ENCODE measurements at places on chromosomes 2 and 18. TPM values are rescaled to one million over a fixed set of nuclear protein-coding genes. Genes with fewer than 3 reads are reported as not detected.

DNA sequence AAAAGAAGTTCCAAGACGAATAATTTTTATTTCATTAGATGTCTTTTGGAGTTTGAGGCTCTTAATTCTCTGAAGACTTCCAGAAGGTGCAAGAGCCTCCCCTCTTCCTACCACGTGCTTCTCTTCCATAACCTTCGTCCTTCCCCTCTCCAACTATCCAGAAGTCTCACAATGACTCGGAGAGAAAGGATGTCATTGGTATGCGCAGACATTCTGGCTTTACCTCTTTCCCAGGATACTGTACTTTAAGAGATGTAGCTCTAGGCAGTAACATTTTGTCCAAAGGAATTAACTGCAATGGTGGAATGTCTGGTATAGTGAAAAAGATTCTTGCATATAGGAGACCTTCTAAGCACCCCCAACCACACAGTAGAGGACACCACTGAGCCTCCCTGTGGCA is 249.0 kb upstream of the OSR1 start:
- H3K4me3 ChIP-seq: no peak overlapping the region
- H3K4me1 ChIP-seq: no peaks in the 10 kb centered on the region
- H3K36me3 ChIP-seq: no peaks in the 10 kb centered on the region
- H3K27ac ChIP-seq: no peak overlapping the region

DNA sequence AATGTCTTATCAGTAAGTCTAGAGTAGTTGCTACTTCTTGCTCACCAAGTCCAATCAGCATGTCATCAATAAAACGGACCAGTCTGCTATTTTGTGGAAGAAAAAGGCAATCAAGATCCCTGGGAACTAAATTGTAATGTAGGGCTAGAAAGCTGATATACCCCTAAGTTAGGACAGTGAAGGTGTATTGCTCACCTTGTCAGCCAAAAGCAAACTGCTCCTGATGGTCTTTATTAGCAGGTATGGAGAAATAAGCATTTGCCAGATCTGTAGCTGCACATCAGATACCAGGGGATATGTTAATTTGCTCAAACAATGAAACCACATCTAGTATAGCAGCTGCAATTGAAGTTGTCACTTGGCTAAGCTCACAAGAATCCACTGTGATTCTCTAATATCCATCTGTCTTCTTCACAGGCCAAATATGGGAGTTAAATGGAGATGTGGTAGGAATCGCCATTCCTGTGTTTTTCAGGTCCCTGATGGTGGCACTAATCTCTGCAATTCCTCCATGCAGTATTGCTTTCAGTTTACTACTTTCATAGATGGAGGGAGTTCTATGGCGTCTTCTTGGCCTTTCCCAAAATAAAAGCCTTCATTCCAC is 75.0 kb downstream of the TMEM237 start:
- H3K27me3 ChIP-seq: peaks cover 2% of the 10 kb centered on the region
- H3K4me3 ChIP-seq: no peak overlapping the region

DNA sequence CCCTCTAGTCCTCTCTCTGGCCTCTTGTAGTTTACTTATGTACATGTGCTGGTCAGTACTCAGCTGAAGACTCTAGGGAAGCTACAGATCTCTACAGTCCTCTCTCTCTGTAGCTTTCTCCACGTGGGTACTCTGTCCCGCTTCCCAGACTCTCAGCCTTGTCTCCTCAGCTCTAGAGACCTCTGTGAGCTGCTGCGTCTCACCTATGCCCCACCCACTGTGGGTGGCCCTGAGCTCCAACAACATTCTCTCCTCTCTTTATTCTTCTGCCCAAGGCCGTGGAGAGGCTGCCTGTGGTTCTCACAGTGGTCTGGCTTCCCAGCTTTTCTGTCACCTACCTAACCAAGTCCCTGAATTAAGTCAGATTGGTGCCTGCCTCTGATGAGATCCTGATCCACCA is 33.4 kb downstream of the MFSD6 start:
- H3K27me3 ChIP-seq: no peaks in the 10 kb centered on the region
- no peak overlapping the region for H3K27ac ChIP-seq
- H3K4me3 ChIP-seq: no peak overlapping the region

GRCh38 chr18:2508678-2509077 is 62.6 kb downstream of the METTL4 start:
- H3K36me3 ChIP-seq: no peaks in the 10 kb centered on the region
- no peak overlapping the region for H3K27ac ChIP-seq
- no peak overlapping the region for H3K4me3 ChIP-seq
- no peak for DNase-seq

DNA sequence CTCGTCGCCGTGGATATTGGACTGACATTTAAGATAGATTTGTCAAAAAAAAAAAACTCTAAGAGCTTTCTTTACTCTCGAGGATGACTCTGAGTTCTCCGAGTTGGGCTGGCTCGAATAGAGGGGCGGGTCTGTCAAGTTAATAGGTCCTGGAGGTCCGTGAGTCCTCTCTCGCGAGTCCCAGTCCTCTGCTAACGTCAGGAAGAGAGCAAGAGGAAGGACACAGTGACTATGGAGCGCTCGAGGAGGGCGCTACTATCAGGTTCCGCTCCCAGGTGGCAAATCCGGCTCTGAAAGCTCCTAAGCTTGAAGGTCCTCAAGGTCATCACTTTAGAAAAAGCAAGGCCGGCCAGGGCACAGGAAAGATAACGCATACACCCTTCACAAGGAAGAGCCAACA is 404 bp upstream of the AKAIN1 start:
- peaks cover 37% of the 10 kb centered on the region for H3K4me1 ChIP-seq
- no peaks in the 10 kb centered on the region for H3K36me3 ChIP-seq
- H3K27ac ChIP-seq: peak overlapping the region; percentile 87
- H3K4me3 ChIP-seq: peak overlapping the region; percentile 98

The SERPINB13 gene
- not detected for total RNA-seq

- peaks cover 15% of the 10 kb centered on the region for H3K4me1 ChIP-seq
- peak within 1 kb of the TSS; percentile 81 for H3K4me3 ChIP-seq
- no peaks in the 10 kb centered on the region for H3K36me3 ChIP-seq
- peaks cover 12% of the 10 kb centered on the region for H3K27me3 ChIP-seq
- DNase-seq: peak; percentile 85
- H3K27ac ChIP-seq: no peak within 1 kb of the TSS
These were observed at the start of gene GALNT14 for GRCh38 chr2:31138037-31138962. Gene GALNT14, minus strand, starts transcription at chr2:31138440. Its CDS starts 354 bp downstream, at chr2:31138086.

GRCh38 chr18:22711192-22711685 is 221.9 kb upstream of the RBBP8 start:
- no peak overlapping the region for H3K27ac ChIP-seq
- H3K36me3 ChIP-seq: no peaks in the 10 kb centered on the region
- no peaks in the 10 kb centered on the region for H3K27me3 ChIP-seq
- no peaks in the 10 kb centered on the region for H3K4me1 ChIP-seq
- no peak overlapping the region for H3K4me3 ChIP-seq

DNA sequence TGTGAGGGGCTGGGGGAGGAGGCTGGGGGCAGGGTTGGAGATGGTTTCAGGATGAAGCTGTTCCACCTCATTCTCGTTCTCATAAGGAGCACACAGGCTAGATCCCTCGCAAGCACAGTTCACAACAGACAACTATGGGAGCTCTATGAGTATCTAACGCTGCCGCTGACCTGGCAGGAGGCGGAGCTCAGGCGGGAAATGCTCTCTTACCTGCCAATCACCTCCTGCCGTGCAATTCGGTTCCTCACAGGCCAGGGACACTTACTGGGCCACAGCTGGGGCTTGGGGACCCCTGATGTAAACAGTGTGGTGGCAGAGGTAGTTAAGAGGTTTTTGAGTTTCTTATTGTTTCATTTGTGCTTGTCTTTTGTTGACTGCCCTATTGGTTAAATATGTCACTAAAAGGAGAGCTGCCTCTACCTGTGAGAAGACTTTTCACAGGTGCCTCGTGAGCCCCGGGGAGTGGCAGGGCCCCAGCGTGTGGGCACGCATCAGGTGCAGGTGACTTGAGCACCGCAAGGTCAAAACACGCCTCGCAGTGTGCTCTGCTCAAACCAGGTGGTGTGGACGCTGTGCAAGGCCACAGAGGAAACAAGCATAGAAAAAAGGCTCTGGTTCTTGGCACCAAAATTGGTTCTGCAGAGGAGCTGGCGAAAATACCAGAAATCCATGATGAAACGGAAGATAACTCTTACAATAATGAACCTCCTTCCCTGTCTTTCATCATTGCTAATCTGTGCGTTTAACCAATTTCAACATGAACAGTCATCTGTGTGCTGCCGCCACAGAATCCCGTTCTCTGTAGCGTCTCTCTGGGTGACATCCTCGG is 10.2 kb downstream of the MLPH start:
- no peak for DNase-seq
- peaks cover 5% of the 10 kb centered on the region for H3K27me3 ChIP-seq
- H3K27ac ChIP-seq: no peak overlapping the region
- H3K36me3 ChIP-seq: peaks cover 8% of the 10 kb centered on the region

- no peak overlapping the region for H3K27ac ChIP-seq
- H3K36me3 ChIP-seq: no peaks in the 10 kb centered on the region
- H3K4me3 ChIP-seq: no peak overlapping the region
- no peaks in the 10 kb centered on the region for H3K4me1 ChIP-seq
- no peak for DNase-seq
These were observed 43.9 kb downstream of the MEIS1 start for GRCh38 chr2:66478731-66479316.

- no peak overlapping the region for H3K4me3 ChIP-seq
- no peak for DNase-seq
- no peaks in the 10 kb centered on the region for H3K27me3 ChIP-seq
- no peaks in the 10 kb centered on the region for H3K4me1 ChIP-seq
These were observed 18.3 kb downstream of the MAIP1 start for GRCh38 chr2:199973703-199974102.

- H3K4me3 ChIP-seq: no peak overlapping the region
- H3K27me3 ChIP-seq: no peaks in the 10 kb centered on the region
These were observed 188.3 kb upstream of the MSH6 start for GRCh38 chr2:47594656-47595055.

DNA sequence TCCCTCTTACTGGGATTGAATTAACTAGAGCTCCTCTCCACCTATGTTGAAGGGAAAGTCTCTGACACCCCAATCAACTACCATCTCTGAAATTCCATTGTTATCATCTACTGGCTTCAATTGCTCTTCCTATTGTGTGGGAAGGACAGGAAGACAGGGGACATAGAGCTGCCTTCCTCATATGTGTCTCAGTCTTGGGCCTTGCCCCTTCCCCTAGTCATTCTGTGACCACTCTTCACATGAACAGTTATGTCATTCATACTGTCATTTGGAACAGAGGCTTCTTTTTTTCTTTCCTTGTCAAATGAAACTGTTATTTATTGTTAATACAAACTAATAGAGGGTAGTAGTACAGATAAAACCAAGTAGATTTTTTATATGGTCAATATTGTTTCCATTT is 69.6 kb upstream of the EMILIN2 start:
- DNase-seq: no peak
- H3K27me3 ChIP-seq: no peaks in the 10 kb centered on the region
- no peak overlapping the region for H3K27ac ChIP-seq
- no peaks in the 10 kb centered on the region for H3K36me3 ChIP-seq

The POTEI gene
- 1.4 TPM for total RNA-seq

The ABI2 gene
- 101 TPM for total RNA-seq

- no peaks in the 10 kb centered on the region for H3K27me3 ChIP-seq
- no peaks in the 10 kb centered on the region for H3K36me3 ChIP-seq
- H3K4me3 ChIP-seq: no peak overlapping the region
- no peak overlapping the region for H3K27ac ChIP-seq
- no peak for DNase-seq
These were observed 105.0 kb downstream of the COL6A3 start for GRCh38 chr2:237309011-237309410.

The TLX2 gene
- total RNA-seq: 21.2 TPM

DNA sequence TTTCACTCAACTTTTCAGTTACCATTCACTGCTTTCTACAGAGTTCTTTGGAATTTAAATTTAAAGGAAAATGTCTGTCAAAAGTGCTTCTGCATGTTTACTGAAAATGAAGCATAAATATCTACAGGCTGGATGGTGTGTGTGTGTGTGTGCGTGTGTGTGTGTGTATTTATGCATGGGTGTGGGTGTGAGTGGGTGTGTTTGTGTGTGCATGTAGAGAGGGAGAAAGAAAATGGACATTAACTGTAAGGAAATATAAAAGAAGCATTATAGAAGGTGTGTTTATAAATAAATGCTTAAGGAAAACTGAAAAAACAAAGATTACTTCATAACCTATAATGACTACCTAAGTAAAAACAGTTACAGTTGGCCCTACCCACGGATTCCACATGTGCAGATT is 43.2 kb downstream of the FANCL start:
- H3K27ac ChIP-seq: no peak overlapping the region
- no peak overlapping the region for H3K4me3 ChIP-seq
- H3K4me1 ChIP-seq: no peaks in the 10 kb centered on the region
- DNase-seq: no peak
- no peaks in the 10 kb centered on the region for H3K27me3 ChIP-seq
- no peaks in the 10 kb centered on the region for H3K36me3 ChIP-seq

- peak; percentile 65 for DNase-seq
- H3K27me3 ChIP-seq: peaks cover 21% of the 10 kb centered on the region
- H3K4me3 ChIP-seq: peak overlapping the region; percentile 87
These were observed 506 bp downstream of the BMPR2 start for GRCh38 chr2:202376460-202377206.

DNA sequence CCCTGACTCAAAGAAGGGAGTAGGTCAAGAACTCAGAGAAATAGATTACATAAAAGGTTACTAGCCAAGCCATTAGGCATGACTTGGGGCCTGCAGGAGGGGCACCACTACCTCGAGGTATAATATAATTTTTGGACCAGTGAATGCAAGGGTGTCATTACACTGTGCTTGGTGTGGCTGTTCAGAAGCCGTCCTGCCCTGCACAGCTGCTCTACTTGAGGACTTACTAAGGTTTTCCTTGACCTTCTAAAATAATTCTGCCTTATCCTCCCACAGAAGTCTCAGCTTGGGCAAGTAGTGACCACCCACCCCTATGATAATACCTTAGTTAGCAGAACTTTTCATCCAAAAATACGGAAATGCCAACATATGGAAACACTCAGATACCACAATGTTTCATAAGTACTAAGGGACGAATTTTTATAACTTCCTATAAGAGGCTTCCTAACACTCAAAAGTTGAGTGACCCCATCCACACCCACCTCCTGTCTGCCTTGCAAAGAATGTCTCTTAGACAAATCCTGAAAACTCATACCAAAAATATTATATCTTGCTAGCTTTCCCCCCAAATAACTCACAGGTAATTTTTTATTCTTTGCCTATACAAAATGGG is 17.7 kb upstream of the ATG16L1 start:
- no peak overlapping the region for H3K4me3 ChIP-seq
- peaks cover 2% of the 10 kb centered on the region for H3K27me3 ChIP-seq
- DNase-seq: no peak
- peaks cover 6% of the 10 kb centered on the region for H3K36me3 ChIP-seq
- H3K27ac ChIP-seq: no peak overlapping the region

DNA sequence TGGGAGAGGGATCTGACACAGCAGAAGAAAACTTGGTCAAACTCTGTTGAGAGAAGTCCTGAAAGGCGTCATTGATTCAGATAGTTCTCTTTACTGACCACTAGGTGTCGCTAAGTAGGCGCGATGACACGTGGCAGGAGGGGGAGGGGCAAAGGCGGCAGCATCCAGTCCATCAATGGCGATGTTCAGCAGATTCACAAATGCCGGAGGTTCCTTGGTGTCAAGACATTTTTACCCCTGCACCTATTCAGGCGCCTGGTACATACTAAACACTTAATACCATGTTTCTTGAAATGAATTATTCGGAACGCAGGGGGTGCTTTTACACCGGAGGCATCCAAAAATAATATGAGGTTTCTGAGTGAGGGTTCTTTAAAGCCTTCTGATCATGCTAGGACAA is 3.0 kb upstream of the PLEK start:
- no peaks in the 10 kb centered on the region for H3K27me3 ChIP-seq
- H3K36me3 ChIP-seq: no peaks in the 10 kb centered on the region
- DNase-seq: peak; percentile 79
- peak overlapping the region; percentile 35 for H3K27ac ChIP-seq
- H3K4me1 ChIP-seq: no peaks in the 10 kb centered on the region
- H3K4me3 ChIP-seq: no peak overlapping the region

The DSG2 gene
- total RNA-seq: 8.2 TPM

Data from glutamatergic neuron (in vitro differentiated cells).